ENCODE measurements at places on chromosomes 7 and 10. TPM values are rescaled to one million over a fixed set of nuclear protein-coding genes. Genes with fewer than 3 reads are reported as not detected.

The FAM131B gene
- polyA plus RNA-seq: 43.6 TPM

- no peak overlapping the region for H3K27ac ChIP-seq
- no peaks in the 10 kb centered on the region for H3K27me3 ChIP-seq
- no peak overlapping the region for H3K4me3 ChIP-seq
- no peak for DNase-seq
- H3K4me1 ChIP-seq: peaks cover 25% of the 10 kb centered on the region
- H3K36me3 ChIP-seq: no peaks in the 10 kb centered on the region
These were observed 59.4 kb downstream of the SEMA3C start for GRCh38 chr7:80859272-80859970.

GRCh38 chr7:150972741-150973140 is 5.4 kb downstream of the KCNH2 start:
- H3K36me3 ChIP-seq: no peaks in the 10 kb centered on the region
- H3K4me1 ChIP-seq: no peaks in the 10 kb centered on the region
- no peak overlapping the region for H3K4me3 ChIP-seq
- no peak overlapping the region for H3K27ac ChIP-seq
- no peak for DNase-seq

GRCh38 chr7:152117356-152117755 is 91.9 kb downstream of the GALNT11 start:
- H3K4me3 ChIP-seq: no peak overlapping the region
- no peaks in the 10 kb centered on the region for H3K4me1 ChIP-seq
- no peaks in the 10 kb centered on the region for H3K27me3 ChIP-seq
- peaks cover 78% of the 10 kb centered on the region for H3K36me3 ChIP-seq
- DNase-seq: no peak
- H3K27ac ChIP-seq: no peak overlapping the region

- peak; percentile 36 for DNase-seq
- peaks cover 75% of the 10 kb centered on the region for H3K4me1 ChIP-seq
- no peaks in the 10 kb centered on the region for H3K36me3 ChIP-seq
- no peak overlapping the region for H3K27ac ChIP-seq
These were observed 39.8 kb downstream of the CAMK2B start for GRCh38 chr7:44285561-44285960.

DNA sequence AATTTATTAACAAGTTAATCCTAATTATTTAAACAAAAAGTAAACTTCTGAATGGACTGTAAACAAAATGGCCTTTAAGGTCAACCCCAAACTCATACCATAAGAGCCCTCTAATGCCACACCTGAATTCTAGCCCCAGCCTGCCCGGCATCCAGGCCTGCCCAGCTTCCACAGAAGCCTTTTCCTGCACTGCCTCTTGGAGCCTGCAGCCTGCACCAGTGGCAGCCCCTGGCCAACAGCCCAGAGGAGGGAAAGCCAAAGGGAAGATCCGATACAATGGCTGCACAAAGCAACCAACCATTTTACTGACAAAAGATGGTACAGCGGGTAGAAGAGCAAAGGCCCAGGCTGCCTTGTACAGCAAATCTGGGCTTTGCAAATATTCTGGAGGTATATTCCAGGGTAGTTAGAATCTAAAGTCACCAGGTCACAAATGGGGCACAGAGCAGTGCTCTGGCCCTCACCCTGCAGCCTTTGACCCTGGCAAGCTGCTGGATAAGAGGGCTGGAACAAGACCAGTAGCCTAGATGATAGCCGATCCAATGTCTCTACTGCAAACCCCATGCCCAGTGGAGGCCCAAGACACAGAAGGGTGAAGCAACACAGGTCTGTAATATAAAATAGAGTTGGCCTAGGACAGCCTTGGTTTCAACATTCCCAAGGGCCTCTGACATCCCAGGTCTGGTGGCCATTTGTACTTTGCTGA is 12.5 kb upstream of the CH25H start:
- H3K36me3 ChIP-seq: peaks cover 4% of the 10 kb centered on the region
- no peak for DNase-seq
- H3K27ac ChIP-seq: no peak overlapping the region
- no peaks in the 10 kb centered on the region for H3K27me3 ChIP-seq
- H3K4me3 ChIP-seq: no peak overlapping the region

GRCh38 chr10:92153-92552 is 43.1 kb upstream of the TUBB8 start:
- H3K4me1 ChIP-seq: no peaks in the 10 kb centered on the region
- DNase-seq: no peak
- H3K27ac ChIP-seq: no peak overlapping the region
- H3K36me3 ChIP-seq: no peaks in the 10 kb centered on the region
